ENCODE measurements at places on chromosomes 16 and 17.

DNA sequence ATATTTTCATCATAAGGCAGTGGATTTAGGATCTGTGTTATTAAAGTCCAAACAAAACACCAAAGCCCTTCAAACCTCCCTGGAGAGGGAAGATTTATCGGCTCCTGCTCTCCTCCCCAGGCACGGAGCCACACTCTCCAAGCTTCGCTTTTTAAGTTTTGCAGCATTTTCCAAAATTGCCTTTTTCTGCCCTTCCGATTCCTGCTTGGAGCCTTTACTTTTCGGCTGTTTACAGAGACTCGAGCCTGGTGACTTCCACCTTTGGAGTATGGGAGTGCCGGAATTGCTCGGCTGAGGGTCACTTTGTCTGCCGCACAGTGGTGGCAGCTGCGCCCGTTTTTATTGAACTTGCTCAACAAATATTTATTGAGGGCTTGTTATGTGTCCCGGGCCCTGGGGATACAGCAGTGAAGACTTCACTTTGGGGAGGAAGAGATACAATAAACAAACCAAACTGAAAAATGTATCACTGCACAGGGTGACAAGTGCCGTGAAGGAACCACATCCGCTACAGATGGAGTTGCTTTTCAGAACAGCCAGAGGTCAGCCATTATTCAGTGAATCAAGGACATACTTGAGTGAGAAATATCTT is 185.5 kb downstream of the NTN1 start:
- no peak for DNase-seq

- DNase-seq: no peak
These were observed 47.2 kb downstream of the YPEL2 start for GRCh38 chr17:59378675-59379074.

GRCh38 chr17:16255481-16255921 is 38.5 kb downstream of the PIGL start:
- DNase-seq: no peak

- DNase-seq: no peak
These were observed 100.5 kb downstream of the VAT1L start for GRCh38 chr16:77888871-77889270.

DNA sequence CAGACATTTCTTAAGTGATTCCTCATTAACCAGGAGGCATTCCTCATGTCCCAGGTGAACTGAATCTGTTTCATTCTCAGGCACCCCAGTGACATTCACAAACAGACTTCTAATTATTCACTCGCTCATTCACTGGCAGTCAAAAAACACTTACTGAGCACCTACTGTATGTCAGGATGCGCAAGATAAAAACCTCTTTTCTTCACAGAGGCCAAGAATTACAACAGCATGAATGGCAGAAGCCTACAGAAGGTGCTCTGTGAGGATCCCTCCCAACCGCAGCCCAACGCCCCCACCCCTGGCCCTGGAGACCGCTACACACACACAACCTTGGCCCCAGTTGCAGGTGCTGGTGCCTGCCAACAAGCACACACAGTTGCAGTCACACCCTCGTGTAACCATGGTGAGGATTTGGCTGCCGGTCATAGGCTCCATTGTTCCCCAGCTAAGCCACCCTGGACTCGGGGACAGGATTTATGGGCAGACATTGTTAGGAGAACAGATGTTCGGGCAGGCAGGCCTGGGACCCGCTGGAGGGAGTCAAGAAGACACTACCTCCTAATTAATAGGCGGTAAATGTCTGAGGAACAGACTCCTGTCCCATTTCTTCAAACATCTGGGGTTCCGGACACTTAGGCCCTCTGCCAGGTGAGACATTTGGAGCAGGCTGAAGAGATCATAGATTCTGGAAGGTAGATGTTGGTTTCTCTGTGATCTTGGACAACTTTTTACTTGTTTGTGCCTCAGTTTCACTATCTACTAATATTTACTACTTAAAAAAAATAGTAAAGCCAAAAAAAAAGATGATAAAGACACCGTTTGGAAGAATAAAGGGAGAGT is 43.2 kb downstream of the CUEDC1 start:
- DNase-seq: no peak

GRCh38 chr16:22681554-22682291 is 132.2 kb upstream of the HS3ST2 start:
- DNase-seq: no peak

- no peak for DNase-seq
These were observed 12.5 kb upstream of the TMIGD1 start for GRCh38 chr17:30346221-30346795.
